ENCODE measurements at places on chromosomes 13 and 19.

- no peak for DNase-seq
Observed at GRCh38 chr19:3733549-3734309, 25.5 kb downstream of the TJP3 start.

GRCh38 chr13:80168089-80168850, 172.7 kb downstream of the SPRY2 start:
- no peak for DNase-seq

- no peak for DNase-seq
Observed at GRCh38 chr13:41458761-41459431, 1.5 kb downstream of the RGCC start.

DNA sequence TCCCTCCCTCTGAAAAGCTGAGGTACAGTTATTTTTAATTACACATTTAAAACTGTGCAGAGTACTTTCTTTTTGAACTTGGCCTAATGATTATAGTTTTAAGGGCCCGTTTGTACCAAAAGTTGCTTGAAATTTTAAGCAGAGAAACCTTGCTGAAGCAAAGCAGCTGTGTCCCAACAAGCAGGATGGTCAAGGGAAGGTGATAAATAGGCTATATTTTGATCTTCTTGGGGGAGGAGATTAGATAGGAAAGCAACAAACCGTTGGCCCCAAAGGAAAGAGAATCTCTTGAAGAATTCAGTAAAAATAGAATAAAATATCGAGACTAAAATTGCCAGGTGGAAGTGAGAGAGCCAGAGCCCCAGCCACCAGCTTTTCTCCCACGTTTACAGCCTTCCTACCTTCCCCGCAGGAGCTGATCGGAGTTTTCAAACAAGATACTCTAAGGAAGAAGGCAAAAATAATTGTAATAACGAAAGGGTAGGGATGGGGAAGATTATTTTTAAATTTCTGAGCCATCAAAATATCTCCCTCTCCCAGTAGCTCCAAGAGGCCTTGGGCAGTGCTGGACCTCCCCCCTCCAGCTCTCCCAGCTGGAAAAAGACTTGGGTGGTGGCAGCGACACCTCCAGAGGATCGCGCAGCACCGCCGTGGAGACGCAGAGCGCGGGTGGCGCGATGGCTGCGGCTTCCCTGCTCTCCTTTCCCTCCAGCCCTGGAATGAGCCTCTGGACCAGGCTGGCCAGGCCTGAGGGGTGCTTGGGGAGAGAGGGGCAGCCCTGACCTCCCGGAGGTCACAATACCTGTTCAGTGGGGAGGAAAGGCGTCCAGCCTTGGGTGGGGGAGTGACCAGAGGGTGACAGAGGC, 5.8 kb downstream of the ZIC2 start:
- DNase-seq = no peak

GRCh38 chr19:28468701-28469459, 744.1 kb downstream of the UQCRFS1 start:
- no peak for DNase-seq

DNA sequence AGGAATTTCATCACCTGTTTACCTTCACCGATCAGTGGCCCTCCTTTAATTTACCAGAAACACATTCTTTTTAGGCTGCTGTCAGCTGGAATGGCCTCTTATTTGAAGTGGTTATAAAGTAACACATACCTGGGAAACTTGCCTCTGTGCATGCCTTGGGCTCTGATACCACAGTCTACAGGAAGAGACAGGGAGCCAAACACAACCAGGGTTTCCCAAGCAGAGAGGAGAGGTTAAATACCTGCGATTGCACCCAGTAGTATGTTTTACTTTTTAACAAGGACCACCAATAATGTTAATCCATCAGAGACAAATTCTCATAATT, 444.0 kb upstream of the SGCG start:
- no peak for DNase-seq

DNA sequence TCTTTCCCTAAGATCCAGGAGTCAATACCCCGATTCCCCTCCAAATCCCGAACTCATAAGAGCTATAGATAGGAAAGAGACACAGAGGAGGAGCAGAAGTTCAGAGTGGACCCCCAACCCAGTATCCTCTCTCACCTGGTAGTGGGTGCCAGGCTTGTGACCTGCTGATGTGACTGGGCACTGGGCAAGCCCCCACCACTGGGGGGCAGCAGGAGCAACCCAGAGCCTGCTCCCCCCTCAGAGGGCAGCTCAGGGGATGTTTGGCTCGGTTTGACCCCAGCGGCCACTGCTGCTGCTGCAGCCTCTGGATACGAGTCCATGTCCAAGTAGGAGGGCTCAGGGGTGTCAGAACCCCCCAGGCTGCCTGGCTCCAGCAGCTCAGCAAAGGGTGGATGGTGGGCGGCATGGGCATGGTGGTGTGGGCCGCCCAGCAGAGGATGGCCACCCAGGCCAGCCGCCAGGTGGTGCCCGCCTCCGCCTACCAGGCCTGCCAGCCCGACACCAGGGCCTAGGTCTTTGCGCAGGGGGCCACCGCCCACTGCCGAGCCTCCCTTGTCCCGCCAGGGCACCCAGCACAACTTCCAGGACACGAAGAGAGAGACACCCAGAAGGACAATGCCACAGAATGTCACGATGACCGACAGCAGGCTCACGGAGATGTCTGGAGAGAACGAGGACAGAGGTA, 7.4 kb downstream of the SYT3 start:
- no peak for DNase-seq

DNA sequence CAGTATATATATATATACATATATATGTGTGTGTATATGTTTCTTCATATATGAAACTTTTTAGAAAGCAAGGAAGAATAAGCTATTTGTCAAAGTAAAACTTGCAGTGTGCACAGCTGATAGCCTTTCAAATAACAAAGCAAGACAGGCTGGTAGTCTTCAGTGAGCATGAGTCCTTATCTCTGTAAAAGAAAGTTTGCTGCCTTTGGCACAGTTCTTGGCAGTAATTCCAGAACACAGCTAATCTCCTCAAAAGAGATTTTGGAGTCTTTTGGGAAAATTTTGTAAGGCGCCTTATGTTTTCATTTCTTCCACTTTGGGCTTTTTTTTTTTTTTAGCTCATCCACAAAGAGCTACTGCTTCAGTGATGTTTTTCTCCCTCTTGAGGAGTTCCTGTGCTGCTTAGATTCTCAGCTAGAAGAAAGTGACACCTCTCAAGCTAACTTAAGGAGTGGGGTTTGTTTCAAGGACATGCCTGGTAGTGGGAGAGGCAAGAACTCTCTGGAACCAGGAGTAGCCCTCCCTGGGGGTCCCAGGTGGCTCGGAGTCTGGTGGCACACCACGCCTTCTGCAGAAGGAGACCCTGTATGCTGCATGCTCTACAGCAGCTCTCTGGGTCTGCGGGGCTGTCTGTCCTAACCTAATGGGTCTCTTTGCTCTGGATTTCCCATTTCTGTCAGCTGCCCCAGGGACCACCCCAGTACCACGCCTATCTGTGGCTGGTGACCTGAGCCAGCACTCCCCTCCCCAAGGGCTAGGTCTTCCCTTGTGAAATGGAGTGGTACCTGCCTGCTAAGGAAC, 58.8 kb downstream of the TNFRSF19 start:
- no peak for DNase-seq

DNA sequence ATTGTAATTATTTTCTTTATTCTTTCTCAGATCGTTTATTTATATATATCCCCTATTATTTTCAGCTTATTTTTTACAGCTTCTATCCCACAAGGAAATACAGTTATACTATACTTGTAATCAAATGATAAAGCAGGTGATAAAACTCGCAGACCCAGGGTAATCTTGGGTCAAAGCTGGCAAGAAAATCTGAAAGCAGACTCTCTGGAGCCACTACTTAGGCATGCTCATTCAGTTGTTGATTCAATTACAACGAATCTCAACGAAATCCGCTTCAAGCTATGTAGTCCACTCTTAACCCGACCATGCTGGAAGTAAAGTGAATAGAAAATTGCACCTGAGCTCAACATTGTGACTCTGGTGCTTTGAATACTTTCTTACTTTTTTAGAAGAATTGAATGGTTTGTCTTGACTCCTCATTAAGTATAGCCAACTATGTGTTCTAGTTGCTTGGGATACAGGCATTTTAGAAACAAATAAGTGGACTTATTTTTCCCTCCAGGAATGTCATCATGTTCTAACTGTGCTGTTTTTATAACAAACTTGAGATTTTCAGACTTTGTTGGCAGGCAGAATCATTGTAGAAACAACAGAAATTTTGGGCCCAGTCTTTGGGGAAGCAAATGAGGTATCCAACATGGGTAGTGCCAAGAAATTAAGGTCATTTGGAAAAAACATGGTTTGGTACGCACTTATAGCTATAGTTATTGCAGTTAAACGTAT, 21.4 kb downstream of the ESD start:
- no peak for DNase-seq

DNA sequence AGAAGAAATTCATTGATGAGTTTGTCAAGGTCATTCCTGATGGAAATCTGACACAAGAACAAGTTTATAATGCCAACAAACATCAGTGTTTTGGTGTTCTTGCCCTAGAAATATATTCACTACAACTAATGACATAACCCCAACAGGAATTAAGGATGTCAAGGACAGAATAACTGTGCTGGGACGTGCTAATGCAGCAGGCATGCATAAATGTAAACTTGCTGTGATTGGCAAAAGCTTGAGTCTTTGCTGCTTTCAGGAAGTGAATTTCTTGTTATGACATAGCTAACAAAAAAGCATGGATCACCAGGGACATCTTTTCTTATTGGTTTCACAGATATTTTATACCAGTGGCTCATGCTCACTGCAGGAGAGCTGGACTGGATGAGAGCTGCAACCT, 144.6 kb downstream of the KCTD12 start:
- no peak for DNase-seq

DNA sequence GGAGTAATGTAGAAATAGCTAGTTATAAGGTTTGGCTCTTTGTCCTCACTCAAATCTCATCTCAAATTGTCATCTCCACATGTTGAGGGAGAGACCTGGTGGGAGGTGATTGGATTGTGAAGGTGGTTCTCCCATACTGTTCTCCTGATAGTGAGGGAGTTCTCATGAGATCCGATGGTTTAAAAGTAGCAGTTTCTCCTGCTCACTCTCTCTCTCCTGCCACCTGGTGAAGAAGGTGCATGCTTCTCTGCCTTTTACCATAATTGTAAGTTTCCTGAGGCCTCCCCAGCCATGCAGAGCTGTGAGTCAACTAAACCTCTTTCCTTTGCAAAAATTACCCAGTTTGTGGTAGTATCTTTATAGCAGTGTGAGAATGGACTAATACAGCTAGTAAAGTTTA, 849.4 kb downstream of the DACH1 start:
- DNase-seq = no peak

- no peak for DNase-seq
Observed at GRCh38 chr13:25715760-25716159, 336.1 kb downstream of the SHISA2 start.

DNA sequence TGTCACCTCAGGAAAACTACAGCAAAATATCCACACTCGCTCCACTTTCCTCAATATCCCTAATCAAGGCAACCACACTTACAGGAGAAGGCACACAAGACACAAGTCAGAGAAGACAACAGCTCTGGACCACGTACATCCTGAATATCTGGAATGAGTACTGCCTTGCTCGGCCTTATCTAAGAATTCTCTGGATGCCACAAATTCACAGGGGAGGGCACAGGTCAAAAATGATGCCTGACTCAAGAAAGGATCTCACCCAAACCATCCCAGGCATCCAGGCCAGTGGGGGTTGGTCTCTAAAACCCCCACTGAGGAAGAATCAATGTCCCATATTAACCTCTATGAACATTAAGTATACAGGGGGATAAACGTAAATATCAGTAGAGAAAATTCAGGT, 29.9 kb downstream of the ATP7B start:
- DNase-seq = no peak

DNA sequence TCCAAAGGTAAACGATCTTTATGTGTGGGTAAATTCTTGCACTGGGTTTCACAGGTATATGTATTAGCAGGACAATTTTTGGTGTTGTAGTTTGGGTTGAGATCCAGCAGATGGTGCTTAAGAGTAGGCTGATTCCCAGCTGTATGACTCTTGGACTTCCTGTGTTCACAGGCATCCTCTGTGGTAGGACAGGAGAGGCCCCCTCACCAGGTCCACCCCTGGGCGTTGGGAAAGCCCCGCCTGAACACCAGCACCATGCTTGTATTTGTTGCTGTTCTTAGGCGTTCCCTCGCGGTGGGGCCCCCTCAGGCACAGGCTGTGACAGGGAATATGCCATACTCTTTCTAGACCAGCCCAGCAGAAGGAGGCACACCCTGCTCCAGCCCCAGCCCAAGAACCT, 49.5 kb upstream of the PCDH17 start:
- no peak for DNase-seq

DNA sequence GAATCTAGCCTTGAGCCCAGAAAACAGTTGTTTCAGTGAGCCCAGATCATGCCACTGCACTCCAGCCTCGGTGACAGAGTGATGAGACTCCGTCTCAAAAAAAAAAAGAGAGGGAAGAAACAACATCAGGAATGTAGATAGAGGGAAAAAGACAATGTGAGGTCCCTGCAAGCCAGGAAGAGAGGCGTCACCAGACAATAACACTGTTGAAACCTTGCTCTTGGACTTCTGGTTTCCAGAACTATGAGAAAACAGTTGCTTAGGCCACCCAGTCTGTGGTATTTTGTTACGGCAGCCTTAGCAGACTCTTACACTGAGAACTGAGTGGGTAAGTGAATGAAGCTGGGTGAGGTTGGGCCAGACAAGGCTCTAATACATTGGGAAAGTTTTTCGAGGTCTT, 64.1 kb downstream of the TNFSF11 start:
- DNase-seq = no peak

DNA sequence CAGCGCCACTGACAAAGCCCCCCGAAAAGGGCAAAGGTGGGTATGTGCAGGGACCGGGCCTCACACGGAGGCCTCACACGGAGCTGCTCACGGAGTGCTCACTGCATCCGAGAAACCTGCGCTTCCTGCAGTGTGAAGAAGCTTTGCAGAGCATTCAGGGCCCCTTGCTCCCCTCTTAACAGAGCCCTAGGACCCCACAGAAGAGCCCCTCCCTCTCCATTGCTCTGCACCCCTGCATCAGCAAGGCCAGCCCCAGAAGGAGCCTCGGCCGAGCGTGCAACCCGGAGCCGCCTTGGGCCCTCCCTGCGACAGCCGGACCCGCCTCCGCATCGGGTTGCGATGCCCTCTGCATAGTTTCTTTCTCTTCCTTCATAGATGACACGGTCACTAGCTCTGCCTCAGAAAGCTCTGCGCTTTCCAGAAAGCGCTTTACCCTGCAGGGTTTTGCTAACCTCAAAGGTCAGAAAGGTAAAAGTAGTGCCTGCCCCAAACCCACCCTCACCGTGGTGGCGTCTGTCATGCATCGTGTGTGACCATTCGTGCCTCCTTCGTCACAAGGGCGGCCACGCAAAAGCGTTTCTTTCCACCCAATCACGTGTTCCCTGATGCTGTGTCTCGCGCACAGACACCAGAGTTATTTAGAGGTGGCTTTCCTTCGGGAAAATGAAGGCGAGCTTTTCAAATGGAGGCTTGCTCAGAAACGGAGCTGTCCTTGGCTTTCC, 15.7 kb upstream of the F7 start:
- DNase-seq = no peak

DNA sequence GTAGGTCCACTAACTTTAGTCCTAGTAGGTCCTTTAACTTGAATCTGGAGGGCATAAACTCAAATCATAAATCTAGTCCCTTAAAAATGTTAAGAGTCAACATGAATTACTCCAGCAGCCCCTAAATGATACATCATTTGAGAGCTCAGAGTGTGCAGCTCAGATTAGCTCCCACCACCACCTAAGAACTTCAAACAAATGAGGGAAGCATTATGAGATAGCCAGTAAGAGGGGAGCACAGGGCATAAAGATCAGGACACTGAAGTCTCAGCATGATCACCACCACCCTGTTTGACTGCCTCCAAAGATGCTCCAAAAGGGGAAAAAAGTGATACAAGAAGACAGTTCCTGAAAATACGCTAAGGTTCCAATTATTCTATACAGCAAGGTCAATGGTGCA, 5.7 kb downstream of the PROSER1 start:
- DNase-seq = no peak
